Umbilical cord (tissue), 2 donors: ENCODE measurements at places on chromosomes 1 and 21.

DNA sequence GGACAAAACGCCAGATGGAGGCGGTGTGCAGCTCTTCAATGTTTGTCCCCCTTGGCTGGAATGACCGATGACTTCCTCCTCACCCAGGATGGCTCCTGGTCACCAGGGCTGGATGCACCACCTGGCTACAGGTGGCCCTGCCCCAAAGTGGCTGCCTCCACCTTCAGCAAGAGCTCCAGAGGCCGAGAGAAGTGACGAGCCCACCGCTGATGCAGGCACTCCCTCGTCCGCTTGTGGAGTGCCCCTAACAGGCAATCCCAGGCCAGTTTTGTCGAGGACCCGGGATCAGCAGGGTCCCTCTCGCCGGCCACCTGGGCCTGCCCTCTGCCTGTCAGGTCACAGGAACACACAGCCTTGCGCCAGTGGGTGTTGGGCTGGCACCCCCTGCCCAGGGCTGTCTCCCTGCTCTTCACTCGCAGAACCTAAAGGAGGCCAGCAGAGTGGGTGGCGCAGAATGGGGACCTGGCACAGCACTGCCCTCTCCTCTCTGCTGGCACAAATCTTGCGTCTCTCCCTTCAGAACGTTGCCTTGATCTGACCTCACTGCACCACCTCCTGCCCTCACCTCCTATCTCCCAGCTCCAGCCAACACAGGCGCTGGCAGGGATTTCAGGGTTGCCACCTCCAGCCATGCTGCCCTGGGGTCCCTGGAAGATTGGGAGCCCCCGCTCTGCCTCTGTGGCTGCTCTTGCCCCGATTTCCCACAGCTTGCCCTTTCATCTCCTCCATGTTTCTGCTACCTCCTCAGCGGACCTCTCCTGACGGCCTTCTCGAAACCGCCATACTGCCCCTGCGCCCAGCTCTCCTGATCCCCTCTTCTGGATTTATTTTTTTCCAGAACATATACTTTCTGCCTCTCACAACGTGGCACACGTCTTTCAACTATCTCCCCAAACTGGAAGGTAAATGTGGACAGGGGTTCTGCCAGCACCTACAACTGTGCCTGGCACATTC lies 38.6 kb downstream of the SLC45A1 start:
- DNase-seq, result no peak

- no peak for DNase-seq
These were observed 41.3 kb upstream of the H6PD start for GRCh38 chr1:9193233-9193625.

DNA sequence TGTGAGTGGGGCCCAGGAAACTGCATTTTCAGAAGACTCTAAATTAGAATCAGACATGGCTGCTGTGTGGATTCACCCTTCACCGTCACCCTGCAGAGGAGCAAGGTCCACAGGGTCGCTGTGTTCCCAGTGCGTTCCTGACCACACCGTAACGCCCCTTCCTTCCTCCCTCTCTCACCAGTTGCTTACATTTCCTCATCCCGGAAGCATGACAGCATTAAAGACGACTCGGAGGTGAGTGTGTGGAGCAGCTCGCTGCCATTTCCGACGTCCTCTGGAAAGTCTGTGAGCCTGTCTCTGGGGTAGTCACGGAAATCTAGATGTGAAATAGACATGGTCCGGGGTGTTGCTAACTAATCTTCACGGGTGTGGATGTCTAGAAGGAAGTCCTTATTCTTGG lies 45.9 kb downstream of the FAAP20 start:
- no peak for DNase-seq

DNA sequence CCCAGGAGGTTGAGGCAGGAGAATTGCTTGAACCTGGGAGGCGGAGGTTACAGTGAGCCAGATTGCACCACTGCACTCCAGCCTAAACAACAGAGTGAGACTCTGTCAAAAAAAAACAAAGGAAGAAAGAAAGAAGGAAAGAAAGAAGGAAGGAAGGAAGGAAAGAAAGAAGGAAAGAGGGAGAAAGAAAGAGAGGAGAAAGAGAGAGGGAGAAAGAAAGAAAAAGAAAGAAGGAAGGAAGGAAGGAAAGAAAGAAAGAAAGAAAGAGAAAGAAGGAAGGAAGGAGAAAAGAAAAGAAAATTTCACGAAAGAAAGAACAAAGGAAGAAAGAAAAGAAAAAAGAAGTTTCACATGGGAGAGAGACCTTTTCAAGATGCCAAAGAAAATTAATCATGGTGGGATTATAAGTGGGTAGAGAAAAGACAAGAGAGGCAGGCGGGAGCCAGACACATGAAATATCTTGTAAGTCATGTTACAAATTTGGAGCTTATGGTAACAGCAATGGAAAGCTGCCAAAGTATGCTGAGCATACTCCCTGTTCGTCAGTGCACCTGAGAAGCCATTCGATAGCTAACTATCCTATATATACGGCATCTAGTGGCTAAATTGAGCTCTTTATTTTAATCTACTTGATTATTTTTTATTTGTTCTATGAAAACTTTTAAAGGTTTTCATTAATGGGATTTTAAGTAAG lies 41.3 kb upstream of the TNFSF4 start:
- DNase-seq, result no peak

GRCh38 chr1:30818568-30819243 lies 61.1 kb upstream of the LAPTM5 start:
- DNase-seq, result peak; percentile 61

DNA sequence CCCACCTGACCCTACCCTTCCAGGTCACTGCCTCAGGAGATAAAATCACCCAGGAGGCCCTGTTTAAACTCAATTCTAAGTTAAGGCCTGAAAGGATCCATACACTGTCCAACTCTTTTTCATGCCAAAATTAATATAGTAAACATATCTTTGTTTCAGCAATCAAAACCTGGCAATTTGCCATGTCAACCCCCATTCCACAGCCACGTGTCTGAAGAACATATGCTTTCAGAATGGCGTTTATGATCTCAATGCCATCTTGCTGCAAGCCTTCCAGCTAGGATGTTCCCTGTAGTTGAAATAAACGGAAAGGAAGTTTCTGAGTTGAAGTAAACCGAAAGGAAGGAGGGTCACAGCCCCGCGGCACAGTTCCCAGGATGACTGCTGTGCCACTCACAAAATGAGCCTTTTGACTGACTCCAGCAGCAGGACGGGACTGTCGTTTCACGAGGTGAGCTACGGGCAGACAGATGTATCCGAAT lies 472.0 kb downstream of the SMYD3 start:
- DNase-seq, result no peak

DNA sequence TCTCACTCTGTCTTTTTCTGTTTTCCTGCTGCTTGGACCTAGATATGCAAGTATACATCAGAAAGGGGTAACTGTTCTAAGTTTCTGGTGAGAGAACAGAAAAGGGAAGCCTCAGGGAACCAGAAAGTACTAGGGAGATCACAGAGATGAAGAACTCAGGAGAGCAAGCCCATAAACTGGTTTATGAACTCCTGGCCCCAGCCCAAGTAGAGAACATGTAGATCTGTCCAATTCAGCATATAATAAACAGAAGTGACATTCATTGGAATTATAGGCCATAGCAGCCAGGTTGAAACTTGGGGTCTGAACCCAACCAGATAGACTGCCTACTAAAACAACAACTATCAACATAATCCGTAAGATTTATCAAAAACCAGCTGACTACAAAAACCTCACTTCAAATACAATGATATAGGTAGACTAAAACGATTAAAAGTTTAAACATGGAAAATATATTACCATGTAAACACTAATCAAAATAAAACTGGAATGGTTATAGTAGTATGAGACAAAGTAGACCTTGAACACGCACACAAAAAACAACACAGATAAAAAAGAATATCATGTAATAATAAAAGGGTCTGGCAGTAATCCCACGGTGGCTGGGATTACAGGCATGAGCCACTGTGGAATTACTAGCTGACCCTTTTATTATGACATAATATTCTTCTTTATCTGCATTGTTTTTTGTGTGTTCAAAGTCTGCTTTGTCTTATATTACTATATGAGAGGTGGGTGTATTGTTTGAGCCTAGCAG lies 65.0 kb downstream of the ZSWIM5 start:
- no peak for DNase-seq

DNA sequence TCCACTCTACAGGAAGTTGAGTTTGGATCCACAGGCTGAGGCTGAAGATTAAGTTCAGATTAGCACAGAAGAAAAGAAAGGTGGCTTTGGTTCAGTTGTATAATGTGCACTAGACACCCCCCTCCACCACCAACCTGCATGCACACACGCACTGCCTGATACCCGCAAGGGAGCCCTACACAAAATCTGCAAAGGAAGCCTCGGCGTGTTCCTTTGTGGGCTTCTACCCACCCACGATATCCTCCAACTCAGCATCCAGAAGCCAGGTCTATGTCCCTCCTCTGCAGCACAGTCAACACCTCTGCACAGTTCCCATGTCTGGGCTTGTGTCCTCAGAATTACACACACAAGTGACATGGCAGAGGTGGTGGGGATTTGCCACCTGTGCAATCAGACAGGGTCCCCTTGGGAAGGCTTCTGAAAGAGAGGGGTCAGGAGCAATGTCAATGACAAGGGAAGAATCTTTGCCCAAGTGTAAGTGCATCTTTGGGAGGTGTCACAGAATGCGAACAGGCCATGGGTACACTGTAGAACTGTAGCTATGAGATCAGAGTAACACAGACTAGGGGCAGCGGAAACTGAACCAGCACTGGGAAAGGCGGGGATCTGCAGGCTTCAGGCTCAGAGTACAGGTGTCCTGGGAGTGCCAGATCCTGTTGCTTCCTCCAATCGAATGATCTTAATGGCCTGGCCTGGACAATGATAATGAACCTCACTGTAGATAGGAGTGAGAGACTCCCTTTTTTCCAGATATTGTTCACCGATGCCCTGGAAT lies 148.6 kb upstream of the ETV3 start:
- no peak for DNase-seq

DNA sequence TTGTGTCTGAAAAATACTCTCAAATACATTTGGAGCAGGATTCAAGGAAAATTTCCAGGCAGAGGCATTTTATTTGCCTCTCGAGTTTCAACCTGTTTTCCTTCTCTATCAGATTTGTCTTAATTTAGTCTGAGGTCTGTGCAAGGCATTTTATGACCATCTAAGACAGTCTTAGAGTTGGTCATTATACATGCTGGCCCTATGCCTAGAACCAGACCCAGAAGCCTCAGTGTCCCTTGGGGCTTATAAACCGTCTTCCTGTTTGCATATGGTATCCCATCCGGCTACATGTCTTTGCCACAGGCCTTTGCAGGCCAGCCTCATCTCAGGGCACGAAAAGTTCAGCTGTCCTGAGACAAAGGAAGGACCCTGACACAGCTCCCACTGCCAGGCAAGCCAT lies 346.1 kb downstream of the SIPA1L2 start:
- peak; percentile 67 for DNase-seq

DNA sequence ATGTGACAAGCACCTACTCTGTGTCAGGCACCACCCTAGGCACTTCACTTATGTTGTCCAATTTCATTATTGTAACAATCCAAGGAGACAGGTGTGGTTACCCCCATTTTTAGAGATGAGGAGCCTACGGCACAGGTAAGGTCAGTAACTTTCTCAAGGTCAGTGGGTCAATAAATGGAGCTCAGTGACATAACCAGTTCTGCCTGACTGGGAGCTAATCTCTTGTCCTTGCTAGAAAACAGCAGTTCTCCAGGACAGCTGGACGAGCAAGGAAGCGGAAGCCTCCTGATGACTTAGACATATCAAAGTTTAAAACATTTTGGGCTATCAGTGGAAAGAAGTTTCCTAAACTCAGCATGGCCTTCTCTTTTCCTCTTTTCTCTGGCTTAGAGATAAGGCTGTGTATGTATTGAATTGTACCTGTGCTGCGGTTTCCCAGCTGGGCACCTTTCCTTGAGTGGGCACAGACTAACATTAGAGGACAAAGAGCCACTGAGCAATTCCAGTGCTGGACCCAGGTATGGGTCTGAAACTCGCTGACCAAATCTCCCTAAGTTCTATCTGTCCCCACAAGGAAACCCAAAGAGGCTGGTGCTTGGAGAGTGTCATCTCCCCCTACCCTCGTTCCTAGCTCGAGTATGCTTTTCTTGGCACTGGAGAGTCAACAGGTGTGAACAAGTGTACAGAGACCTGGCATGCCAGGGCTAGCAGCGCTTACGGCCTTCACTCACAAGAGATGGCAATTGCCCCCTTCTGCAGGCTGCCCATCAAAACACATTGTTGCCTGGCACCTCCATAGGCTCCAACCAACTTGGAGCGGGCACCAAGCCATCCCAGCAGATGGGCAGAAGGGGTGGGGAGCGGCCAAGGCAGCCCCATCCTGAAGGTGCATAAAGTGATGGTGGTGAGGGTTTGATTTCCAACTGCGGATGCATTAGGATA lies 456.1 kb upstream of the PROX1 start:
- no peak for DNase-seq

DNA sequence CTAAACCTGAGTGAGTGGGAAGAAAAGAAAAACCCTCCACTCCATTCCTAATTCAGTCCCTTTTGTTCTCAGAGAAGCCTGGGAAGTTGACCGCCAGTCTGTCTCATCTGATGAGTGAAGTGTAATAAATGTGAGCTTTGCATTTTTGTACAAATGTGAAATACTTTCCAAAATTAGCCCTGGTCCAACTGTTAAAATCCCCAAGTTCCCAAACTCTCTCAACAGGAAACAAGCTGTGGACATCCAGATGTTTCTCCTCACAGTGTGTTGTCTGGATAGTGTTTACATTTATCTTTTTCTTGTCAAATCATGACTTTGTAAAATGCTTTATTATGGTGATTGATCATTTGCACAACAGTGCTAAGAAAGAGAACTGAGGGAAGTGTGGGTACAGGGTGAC lies 145.1 kb downstream of the TM2D1 start:
- DNase-seq, result no peak

- DNase-seq, result no peak
These were observed 16.6 kb upstream of the AK5 start for GRCh38 chr1:77265180-77265579.

DNA sequence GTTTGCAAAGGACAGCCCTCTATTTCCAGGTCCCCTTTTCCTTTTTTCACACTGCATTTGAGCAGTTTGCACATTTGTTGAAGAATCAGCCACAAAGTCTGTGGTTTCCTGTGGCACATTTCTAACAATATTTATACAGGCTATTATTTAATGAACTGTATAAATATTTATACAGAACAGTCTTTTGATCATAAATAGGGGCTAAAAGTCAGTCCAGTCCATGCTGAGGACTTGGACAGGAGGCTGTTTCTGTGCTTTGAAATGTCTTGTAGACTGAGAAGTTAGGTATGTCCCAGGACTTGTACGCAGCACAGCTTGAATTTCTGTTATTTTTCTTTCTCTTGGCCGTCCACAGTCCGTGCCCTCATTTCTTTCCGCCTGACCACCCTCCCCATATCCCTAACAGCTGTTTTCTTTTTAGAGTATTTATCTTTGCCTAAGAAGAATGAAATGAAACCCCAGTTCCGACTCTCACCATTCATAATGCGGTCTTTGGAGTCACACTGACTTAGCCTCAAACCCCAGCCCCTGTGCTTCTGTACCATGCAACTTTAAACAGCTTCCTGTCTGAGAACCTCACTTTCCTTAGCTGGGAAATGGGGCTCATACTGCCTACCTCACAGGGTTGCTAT lies 19.7 kb downstream of the FGGY start:
- DNase-seq, result peak; percentile 82
